ENCODE measurements at places on chromosomes 6 and 20.

DNA sequence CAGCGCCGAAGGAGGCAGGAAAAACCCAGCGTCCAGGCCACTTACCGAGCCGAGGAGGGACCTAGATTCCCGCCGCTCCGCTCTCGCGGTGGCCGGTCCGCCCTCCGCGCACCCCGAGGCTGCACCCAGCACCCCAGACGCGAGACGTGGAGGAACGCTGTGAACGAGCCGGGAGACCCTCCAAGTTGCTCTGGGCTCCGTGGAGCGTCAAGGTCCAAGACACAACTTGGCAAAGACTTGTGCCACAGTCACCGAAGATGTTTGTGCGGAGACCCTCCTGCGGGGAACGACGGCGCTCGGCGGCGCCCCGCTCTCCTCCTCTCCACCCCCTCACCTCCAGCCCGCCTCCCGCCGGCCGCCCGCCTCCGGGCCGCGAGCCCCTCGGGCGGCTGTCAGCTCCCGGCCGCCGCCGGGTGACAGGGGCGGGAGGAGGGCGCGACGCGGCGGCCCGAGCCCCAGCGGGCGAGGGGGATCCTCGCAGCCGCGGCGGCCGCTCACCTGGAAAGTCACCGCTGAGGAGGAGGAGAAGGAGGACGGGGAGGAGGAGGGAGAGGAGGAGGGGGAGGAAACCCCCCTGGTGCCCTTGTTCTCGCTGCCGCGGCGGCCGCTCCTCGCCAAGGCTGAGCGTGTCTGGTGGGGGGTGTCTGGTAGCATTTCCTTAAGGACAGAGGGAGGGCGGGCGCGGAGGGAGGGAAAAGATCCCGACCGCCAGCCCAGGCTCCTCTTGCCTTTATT, 637 bp upstream of the HIVEP2 start:
- peak; percentile 83 for DNase-seq

- DNase-seq, result no peak
Measured at GRCh38 chr20:11080010-11080409, 406.2 kb upstream of the JAG1 start.

DNA sequence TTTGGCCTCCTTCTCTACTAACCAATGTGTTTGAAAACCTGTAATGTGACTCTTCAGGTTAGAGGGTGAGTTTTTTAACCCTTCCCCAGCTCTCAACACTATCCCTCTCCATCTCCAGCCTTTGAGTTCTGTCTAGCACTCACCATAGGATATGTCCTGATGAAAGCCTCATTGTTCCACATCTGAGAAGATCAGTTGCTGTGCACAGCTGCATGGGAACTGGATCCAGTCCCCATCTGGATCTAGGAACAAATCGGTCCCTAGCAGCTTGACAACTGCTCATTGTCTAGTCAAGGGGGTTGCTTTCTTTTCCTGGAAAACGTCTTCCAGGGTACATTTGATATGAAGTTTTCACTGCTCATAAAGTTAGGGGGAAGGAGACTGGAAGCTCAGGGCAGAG, 45.4 kb upstream of the AGPAT4 start:
- no peak for DNase-seq

- DNase-seq, result no peak
Measured at GRCh38 chr6:108591040-108591816, 30.5 kb downstream of the FOXO3 start.

GRCh38 chr20:52279706-52280105, 88.1 kb upstream of the ZFP64 start:
- no peak for DNase-seq

All from upper lobe of right lung (tissue), 1 donor.